ENCODE measurements at places on chromosomes 2 and 18.

DNA sequence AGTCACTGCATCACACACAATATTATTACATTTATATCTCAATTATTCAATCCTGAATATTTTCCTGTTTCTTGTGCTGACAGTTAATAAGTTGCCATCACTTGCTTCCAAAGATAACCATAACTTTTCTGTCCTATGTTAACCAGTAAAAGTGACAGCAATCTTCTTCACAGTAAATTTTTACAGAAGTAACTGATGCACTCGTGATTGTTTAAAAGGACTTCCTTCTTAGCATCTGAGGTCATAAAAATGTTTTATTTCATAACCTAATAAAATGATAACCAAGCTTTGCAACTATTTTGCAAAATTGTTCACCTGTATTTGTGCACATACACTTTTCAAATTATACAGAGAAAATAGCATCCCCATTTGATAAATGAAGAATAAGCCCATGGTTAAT is 20.6 kb upstream of the ANKRD62 start:
- DNase-seq = no peak

DNA sequence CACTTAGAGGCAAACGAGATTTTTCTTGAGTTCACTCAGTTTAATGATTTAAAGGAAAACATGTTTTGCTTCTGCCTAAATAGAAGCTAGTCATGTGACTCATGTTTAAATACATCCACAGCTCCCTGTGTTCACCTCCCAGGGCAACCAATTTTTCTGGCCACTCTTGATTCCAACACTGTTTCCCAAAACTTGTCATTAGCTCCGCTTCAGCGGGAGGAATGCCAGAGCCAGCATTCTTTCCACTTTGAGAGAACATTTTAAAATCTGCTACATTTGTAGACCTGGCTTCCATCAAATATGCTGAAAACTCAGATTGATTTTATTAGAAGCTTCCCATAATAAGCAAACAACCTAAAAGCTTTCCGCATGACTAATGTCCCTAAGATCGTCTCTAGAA is 2.8 kb upstream of the CYS1 start:
- DNase-seq = no peak

- DNase-seq = no peak
These were observed 71.1 kb downstream of the PIK3C3 start for GRCh38 chr18:42025974-42026625.

DNA sequence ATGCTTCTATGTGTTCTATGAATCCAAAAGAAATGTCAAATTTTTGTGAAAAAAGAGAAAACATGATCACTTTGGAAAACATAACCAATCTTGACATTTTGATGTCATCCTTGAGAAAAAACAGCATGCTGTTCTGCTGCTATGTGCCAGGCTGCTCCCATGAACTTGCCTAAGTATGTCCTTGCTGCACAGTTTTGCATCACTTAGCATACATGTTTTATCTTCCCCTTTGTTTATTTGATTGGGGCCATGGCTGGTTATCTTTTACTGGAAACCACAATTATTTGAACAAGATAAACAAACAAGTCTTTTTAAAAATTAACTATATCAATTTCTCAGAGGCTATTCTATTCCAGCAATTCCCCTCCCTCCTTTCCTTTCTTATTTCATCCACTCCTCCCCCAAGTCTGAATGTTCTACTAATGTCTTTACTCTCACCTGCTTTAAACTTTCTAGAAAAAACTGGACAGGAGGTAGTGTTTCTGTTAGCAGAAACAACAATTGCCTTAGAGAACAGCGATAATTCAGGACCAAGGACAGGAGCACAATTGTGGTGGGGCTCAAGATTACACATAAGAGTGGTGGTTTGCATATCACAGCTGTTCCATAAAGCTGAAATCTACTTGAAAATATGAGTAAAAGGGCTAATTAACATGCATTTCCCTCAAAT is 6.7 kb downstream of the AOX1 start:
- no peak for DNase-seq

DNA sequence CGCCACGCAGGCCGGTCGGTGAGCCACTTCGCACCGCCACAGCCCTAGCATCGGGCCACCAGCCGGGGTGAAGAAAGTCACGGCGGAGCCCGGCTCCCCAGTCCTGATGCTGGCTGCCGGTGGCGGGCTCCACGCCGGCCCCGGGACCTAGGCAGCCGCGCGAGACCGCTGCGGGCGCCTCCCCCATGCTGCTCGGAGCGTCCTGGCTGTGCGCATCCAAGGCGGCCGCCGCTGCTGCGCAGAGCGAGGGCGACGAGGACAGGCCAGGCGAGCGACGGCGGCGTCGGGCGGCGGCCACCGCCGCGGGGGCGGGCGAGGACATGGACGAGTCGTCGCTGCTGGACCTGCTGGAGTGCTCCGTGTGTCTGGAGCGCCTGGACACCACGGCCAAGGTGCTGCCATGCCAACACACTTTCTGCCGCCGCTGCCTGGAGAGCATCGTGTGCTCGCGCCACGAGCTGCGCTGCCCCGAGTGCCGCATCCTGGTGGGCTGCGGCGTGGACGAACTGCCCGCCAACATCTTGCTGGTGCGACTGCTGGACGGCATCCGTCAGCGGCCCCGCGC is 433 bp downstream of the SH3RF3 start:
- no peak for DNase-seq
